Activated CD4-positive, alpha-beta memory T cell treated with anti-CD3 and anti-CD28 coated beads, Interleukin-2, amount 10 ng/mL, durations not matched to agents 7 days and 5 days (primary cell): ENCODE measurements at places on chromosomes 11 and 22. TPM values are rescaled to one million over a fixed set of nuclear protein-coding genes. Genes with fewer than 3 reads are reported as not detected.
A peak's percentile ranks its signal among the peaks of the same experiment; 100 is the strongest.

- H3K27me3 ChIP-seq = no peaks in the 10 kb centered on the region
- no peak overlapping the region for H3K4me3 ChIP-seq
- peak overlapping the region; percentile 99 for H3K27ac ChIP-seq
- peaks cover 56% of the 10 kb centered on the region for H3K36me3 ChIP-seq
- peaks cover 71% of the 10 kb centered on the region for H3K4me1 ChIP-seq
Measured at GRCh38 chr11:62560566-62561103, 13.1 kb downstream of the EEF1G start.

DNA sequence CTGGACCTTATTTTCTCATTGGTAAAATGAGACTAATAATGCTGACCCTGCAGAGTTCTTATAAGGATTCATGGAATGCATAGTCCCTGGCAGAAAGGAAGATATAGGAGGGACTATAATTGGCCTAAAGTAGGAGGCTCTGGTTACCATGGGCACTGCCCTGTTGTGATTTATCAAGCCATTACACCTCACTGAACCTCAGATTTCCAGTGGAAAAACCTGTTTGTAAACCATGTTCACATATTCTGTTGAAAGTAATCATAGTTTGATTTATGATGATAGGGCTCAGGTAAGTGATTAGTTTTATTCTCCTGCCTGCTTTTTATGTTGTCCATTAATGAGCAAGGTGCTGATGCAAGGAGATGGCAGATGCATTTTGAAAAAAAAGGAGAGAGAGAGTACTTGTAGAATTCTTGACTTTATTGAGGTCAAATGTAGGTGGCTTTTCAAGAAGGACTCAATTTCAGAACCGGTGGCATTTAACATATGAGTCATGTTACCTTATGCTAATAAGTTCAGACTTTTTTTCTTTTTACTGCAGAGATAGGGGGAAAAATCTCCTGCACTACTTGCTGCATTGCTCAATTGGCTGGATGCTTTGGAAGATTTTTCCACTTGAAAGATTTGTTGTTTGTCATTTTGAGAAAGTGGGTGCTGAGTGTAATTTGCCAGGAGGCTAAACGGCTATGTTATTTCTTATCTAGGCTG lies 14.6 kb downstream of the NF2 start:
- no peaks in the 10 kb centered on the region for H3K36me3 ChIP-seq
- no peak overlapping the region for H3K4me3 ChIP-seq
- no peaks in the 10 kb centered on the region for H3K27me3 ChIP-seq
- no peak for DNase-seq
- H3K4me1 ChIP-seq = peaks cover 29% of the 10 kb centered on the region

GRCh38 chr11:36010010-36010740 lies 66.3 kb downstream of the LDLRAD3 start:
- no peak overlapping the region for H3K27ac ChIP-seq
- H3K4me1 ChIP-seq = no peaks in the 10 kb centered on the region
- no peaks in the 10 kb centered on the region for H3K36me3 ChIP-seq
- no peaks in the 10 kb centered on the region for H3K27me3 ChIP-seq
- DNase-seq = no peak

GRCh38 chr11:2667940-2668339 lies 31.9 kb downstream of the KCNQ1OT1 start:
- no peak overlapping the region for H3K4me3 ChIP-seq
- no peaks in the 10 kb centered on the region for H3K4me1 ChIP-seq
- DNase-seq = no peak
- no peaks in the 10 kb centered on the region for H3K27me3 ChIP-seq
- no peaks in the 10 kb centered on the region for H3K36me3 ChIP-seq

NRXN2 gene
- not detected for total RNA-seq

CRYAB gene
- not detected for total RNA-seq
